Daoy (cell line): ENCODE measurements at places on chromosomes 6 and 20.

GRCh38 chr6:139369568-139370282 lies 4.7 kb downstream of the CITED2 start:
- DNase-seq, result no peak

GRCh38 chr20:34768096-34768495 lies 57.4 kb downstream of the NCOA6 start:
- no peak for DNase-seq

DNA sequence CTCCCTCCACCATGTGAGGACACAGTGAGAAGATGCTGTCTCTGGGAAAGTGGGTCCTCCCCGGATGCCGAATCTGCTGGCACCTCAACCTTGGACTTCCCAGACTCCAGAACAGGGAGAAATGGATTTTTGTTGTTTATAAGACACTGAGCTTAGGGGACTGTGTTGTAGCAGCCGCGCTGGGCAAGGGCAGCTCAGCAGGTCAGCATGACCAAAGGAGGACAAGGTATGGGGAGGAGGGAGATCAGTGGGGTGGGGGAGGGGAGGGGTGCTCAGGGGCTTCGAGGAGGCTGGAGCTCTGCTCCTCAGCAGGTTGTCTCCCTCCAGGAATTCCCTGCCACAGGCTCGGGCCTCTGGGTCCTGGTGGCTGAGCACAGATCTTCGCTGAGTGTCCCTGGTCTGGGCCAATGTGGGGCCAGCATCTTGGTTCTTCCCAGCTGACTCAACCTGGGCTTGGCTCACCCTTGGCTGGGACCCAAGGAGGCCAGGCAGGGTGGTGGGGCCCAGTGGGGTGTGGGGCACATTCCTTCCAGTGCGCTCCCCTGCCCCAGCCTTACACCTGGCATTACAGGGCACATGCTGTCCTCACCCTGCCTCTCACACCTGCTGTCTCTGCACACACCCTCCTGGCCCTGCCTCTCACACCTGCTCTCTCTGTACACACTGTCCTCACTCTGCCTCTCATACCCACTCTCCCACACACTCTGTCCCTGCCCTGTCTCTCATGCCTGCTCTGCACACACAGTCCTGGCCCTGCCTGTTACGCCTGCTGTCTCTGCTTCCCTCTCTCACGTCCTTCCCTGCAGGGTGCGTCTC lies 107.3 kb downstream of the SYCP2 start:
- no peak for DNase-seq

DNA sequence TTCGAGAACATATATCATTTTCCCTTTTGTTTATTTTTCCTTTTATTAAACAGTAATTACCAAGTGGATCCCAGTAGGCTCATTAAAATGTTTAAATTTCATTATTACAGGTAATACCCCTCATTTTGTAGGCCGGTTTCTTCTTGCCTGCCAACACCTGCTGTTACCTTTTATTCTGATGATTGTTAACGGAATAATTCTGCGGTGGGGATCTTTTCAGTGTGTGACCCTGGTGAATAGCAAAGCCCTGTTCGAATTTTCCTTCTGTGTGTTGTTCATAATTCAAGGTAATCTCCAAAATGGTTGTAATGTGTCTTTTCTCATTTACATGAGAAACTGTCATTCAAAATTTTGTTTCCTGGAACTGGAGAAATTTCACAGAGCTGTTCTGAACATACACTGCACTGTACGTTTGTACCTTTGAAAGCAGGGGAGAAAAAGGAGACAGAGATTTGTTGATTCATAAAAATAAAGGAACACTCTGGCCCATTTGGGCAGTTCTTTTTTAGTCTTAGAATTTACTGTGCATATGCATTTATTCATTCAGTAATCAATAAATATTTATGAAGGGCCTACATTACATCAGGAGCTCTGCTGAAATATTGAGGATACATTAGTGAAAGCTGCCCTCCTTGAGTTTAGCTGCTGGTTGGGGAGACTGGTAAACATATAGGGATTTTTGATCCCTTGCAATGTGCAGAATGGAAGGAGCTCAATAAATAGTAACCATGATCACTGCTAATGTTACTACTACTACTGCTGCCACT lies 502.0 kb downstream of the QKI start:
- no peak for DNase-seq

DNA sequence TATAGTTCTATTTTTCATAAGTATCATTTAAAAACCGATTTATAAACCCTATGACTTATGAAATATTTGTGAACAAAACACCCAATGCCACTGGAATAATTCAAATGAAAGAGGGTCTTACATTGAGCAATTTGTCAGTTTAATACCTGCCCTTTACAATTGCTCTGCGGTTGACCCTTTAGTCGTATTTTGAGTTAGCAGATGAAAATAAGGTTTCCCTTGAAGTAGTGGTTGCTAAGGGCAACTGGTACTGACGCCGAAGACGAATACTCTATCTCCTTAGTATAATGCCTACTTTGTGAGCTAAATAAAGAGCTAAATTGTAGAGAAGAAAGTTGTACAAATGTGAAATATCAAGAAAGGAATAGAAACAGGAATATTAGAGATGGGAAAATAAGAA lies 69.4 kb downstream of the KCNQ5 start:
- no peak for DNase-seq

DNA sequence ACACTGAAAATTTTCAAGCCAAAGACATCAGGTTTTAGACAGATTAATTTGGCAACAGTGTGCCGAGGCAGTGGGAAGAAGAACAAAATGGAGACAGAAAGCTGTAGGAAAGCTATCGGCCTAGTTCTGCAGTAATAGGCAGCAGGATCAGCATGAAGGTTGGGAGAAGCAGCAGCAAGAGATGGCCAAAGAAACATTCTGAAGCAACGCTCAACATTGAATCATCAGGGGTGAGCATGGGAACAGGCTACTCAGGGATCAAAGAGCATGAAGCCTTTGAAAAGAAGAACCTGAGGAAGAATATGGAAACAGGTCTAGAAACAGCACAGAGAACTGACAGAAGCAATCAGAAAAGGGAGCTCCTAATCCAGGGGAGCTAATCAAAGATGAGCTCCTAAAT lies 7.1 kb upstream of the DST start:
- no peak for DNase-seq

- DNase-seq, result peak; percentile 18
Observed at GRCh38 chr20:19626896-19627295, 131.2 kb upstream of the RIN2 start.

DNA sequence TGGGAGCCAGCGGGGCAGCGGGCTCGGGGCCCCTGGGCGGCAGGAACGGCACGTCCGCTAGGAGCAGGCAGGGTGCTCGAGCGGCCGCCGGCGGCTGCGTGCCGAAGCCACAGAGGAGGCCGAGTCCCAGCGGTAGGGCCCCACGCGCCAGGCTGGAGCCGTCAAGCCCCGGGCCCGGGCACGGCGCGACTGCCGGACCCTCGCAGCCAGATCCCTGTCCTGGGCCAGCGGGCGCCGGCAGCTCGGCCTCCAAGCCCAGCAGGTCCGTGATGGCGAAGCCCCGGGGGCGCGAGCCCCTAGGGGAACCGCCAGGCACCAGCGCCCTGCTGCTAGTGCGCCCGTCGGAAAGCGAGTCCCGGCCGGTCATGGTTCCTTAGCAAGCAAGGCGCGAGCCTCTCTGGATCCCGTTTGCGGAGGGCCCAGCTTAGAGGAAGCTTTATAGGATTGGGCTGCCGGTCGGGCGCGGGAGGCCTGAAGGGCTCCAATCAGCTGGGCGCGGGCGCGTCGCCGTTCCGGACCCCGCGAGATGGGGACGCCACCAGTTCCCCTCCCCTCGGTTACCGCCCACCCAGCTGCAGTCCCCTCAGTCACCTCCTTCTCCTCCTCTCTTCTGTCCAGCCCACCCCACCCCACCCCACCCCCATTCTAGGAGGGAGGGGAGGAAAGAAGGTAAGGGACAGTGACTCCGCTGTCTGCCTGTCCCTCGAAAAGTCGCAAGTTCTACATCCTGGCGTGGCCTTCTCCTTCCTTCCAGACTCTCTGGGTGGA lies at the start of gene VSX1:
Gene VSX1, minus strand, starts transcription at position 412 of the 768 bp plus-strand sequence. Its CDS starts 45 bp downstream, at position 367.
- no peak for DNase-seq

GRCh38 chr6:42269553-42269952 lies 51.9 kb upstream of the MRPS10 start:
- DNase-seq, result no peak
